ENCODE measurements at places on chromosomes 3 and 15. TPM values are rescaled to one million over a fixed set of nuclear protein-coding genes. Genes with fewer than 3 reads are reported as not detected.
A peak's percentile ranks its signal among the peaks of the same experiment; 100 is the strongest.

The CHRFAM7A gene
- total RNA-seq, result not detected

GRCh38 chr15:77720173-77720572 is 87.5 kb upstream of the LINGO1 start:
- no peak for DNase-seq

The FBXL22 gene
- 1.0 TPM for total RNA-seq

GRCh38 chr3:106168962-106169750 is 300.3 kb upstream of the CBLB start:
- DNase-seq, result no peak

The NLGN1 gene
- not detected for total RNA-seq

DNA sequence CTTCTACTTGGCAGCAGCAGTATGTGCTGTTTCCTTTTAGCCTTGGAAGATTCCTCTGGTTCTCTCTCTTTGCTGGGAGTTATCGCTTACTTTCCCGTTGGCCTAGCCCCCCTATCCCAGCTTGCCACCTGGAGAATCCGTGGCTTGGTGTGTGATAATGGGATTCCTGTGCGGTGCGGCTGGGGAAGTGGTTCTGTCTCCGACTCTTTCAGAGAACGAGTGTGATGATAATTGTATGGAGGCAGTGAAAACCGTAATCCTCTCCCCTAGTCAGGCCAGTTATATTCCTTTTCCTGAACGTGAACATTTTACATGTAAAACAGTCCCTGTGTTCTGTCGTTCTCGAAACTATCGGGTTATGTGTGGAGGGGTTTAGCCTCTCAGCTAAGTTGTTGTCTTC is 300.1 kb upstream of the C2CD4B start:
- DNase-seq, result no peak

The GOLGA6B gene
- not detected for total RNA-seq

DNA sequence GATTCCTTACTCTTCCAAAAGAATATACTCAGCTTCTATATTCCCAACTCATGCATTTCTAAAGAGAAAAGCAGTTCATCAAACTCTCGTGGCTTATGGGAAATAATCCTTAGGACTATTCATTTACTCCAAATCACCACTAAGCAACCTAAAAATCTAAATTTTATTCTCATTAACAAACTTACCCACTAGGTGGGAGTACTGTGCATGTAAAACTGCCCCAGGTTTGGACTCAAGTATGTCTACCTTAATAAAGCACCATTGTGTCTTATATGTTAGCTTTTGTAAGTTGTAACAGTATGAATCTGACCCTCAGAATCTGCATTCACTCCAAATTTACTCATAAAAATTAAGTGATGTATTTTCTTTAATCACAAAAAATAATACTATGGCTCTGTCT is 25.3 kb downstream of the RAD18 start:
- DNase-seq, result peak; percentile 53

The IL17RC gene
- total RNA-seq, result 23.4 TPM

GRCh38 chr15:26891448-26892181 is 24.8 kb downstream of the GABRA5 start:
- DNase-seq, result peak; percentile 76

- DNase-seq, result no peak
These were observed 737.4 kb downstream of the ZNF385D start for GRCh38 chr3:21013566-21013965.

DNA sequence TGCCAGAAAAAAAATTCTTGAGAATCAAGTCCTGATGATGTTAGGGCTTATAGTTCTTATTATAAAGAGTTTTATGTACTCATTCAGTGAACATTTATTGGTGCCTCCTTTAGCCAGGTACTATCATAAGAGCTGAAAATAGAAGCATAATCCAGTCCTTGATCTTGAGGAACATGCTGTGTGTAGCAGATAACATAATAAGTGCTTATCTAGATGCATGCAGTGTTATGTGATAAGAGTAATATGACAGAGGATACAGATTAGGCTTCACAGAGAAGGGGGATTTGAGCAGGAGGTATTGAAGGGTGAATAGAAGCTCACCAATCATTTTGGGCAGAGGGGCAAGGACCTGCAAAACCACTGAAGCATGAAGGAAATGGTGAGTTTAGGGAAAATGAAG is 1.1 kb downstream of the CCR2 start:
- no peak for DNase-seq

GRCh38 chr15:58146749-58147148 is 8.6 kb downstream of the AQP9 start:
- DNase-seq, result no peak

DNA sequence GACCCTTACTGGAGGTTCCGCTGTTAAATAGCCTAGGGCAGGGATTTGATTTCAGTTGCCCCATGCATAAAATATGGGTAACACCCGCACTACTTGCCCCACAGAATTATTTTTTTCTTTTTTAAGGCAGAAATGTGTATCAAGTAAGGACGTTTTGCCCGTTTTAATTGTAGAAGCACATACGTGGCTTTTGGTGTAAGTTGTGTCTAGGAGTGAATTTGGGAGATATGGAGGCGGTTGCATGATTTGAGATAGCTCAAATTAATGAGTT is 636 bp upstream of the LRRC58 start:
- DNase-seq, result no peak

DNA sequence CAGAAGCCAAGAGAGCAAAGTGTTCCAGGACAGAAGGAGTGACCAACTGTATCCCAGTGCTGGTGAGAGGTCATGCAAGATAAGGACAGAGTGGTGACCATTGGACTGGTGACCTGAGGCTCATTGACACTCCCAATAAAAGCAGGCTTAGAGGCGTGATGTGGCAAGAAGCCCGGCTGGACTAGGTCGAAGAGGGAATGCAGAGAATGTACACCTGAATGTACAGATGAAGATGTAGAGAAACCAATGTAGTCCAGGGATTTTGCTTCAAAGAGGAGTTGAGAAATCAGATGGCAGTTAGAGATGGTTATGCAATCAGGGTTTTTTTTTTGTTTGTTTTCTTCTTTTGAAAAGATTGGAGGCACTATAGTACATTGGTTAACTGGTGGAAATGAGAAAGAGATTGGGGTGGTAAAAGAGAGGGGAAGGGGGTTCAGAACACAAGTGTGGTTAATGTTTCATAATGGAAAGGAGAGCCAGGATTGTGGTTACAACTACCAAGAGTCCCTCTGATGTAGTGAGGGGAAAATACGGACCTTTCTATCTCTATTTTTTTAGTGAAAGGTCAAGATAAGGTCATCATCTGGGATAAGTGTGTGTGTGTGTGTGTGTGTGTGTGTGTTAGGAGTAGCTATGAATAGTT is 23.3 kb downstream of the ST3GAL6 start:
- no peak for DNase-seq

- no peak for DNase-seq
These were observed 668.3 kb upstream of the ZNF385D start for GRCh38 chr3:22419261-22419660.

GRCh38 chr3:60228823-60229222 is 1022.4 kb downstream of the FHIT start:
- no peak for DNase-seq

DNA sequence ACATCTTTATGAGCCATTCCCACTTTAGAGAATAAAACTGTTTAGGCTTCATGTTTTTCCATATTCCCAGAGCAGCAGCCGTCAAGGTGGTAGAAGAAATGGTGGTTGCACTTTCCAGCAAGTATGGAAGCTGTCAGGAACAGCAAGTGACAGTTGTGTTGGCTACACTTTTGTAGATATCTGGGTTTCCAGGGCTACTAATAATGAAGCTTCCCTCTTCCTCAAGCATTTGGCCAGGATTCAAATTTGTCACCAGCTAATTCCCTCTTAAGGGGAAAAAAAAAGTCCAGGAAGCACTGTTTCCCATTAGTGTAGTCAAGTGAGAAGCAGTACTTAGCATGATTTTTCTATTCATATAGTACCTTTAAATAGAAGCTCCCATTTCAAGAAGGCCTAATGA is 252.8 kb downstream of the IGSF11 start:
- DNase-seq, result no peak

The CRABP1 gene
- not detected for total RNA-seq

The ERC2 gene
- total RNA-seq, result not detected

GRCh38 chr3:168248383-168249204 is 152.9 kb upstream of the GOLIM4 start:
- DNase-seq, result no peak

The DPH6 gene
- total RNA-seq, result 9.3 TPM

The CDHR4 gene
- 0.15 TPM for total RNA-seq

- no peak for DNase-seq
These were observed 194.3 kb downstream of the RORA start for GRCh38 chr15:61034678-61035291.

DNA sequence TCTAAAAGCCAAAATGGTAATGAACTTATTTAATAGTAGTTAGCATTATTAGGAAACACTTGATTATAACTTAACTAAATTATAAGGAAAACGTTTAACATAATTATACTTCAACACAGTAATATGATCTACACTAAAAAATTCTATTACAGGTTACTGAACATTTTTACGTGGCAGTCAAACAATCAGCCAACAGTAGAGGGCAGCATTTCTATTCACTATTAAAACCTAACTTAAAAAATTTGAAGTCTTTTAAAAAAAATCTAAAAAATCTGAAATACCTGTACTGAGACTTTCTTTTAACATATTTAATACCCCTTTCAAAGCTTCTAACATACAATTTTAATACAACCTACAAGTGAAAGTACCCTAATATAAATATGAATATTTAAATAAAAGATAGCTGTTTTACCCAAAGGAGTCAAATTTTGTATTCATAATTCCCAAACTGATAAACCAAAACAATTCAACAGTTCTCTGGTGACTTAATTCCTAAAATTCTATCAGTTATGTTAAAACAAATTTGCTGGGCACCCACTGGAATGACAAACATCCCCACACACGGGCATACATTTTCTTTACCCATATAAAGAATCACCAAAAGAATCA is 41.5 kb downstream of the DLG1 start:
- DNase-seq, result peak; percentile 45

DNA sequence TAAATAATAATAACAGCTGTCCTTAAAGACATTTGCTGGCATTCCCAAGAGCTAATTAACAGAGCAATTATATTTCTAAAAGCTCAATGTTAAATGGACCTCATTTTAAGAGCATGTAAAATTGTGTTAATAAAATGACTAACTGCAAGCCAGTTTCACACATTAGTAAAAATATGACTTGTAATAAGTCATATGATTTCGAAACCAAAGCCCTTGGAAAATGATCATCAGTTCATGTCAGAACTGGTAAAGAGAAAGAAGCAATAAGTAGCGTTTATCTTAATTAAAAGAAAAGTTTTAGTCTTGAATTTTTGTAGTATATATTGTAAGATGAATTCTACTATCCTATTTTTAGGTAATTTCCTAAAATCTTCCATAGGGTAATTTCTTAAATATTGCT is 310.7 kb downstream of the CNTN3 start:
- DNase-seq, result no peak

DNA sequence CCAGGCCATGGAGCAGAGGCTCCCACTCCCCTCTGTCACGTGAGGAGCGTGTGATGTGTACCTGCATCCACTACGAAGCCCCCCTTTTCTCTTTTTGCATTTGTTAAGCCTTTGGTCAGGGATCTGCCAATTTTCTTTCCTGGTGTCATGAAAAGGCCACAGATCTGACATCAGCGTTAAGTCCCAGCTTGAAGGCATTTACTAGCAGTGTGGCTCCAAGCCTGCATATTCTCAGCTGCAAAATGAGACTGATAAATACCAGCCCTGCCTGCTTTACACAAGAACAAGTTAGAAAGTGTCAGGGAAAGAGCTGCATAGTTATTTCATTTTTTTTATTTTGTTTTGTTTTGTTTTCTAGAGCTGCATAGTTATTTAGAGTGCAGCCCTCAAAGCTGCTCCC is 2.3 kb upstream of the ANKRD63 start:
- DNase-seq, result no peak

DNA sequence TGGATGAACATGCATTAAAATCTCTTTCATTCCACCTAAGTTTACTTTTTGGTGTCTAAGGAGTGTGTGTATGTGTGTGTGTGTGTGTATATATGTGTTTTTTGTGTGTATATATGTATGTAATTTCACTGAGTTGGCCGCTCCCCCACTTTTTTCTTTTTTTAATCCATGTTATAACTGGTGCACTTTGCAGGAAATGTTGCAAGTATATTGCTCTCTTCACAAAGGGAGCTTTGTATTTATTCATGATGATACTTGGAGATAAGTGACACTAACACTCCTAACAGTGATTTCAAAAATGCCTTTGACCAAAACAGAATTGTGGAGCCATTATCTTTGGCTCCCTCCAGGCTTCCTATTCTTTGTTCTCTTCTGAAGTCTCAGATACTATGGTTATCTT is 95.8 kb downstream of the FNDC3B start:
- DNase-seq, result peak; percentile 52

- DNase-seq, result no peak
These were observed 101.4 kb upstream of the SOX2 start for GRCh38 chr3:181610083-181610972.

The SLC9C1 gene
- total RNA-seq, result not detected

- DNase-seq, result no peak
These were observed 145.7 kb upstream of the CTDSPL start for GRCh38 chr3:37715976-37716375.

The PYGO1 gene
- not detected for total RNA-seq

DNA sequence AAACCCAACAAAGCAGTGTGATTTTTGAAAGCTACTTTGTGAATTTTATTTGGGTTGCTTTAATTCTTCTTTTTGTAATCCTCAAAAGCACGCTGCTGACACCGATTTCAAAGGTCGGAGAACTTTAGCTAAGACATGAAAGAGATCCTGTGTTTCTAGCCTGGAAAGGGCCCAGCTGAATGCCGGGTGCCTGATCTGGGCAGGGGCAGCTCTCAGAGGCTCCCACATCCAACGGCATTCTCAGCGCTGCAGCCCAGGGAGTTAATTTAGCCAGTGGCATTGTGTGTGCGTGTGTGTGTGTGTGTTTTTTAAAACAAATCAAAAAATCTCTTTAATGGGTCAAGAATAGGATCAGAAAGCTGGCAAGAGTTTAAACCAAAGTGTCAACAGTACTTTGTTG is 6.6 kb downstream of the RBP1 start:
- DNase-seq, result no peak

- DNase-seq, result no peak
These were observed 220.8 kb upstream of the ATP10A start for GRCh38 chr15:26083896-26084295.

DNA sequence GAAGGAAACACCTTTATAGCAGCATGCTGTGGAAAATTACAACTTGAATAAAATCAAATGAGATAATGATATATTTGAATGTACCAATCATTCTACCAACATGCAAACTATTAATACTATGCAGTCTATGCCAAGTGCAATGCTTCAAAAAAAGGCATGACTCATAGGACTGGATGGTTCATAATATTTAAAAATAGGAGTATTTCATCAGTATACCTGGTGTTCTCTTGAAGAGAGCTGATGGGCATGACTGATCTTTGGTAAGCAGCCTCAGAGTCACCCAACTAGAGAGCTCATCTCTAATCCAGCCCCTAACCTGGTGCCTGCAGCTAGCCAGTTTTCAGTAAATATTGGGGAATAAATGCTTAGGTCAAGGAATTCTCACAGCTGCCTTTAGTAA is 434.7 kb upstream of the ARRDC4 start:
- no peak for DNase-seq

GRCh38 chr15:80932513-80932815 is 57.2 kb downstream of the MESD start:
- DNase-seq, result no peak

- peak; percentile 27 for DNase-seq
These were observed 33.1 kb downstream of the DZIP1L start for GRCh38 chr3:138082085-138082991.

- no peak for DNase-seq
These were observed 124.4 kb downstream of the PDZRN3 start for GRCh38 chr3:73500321-73500720.

GRCh38 chr3:171242951-171243350 is 216.4 kb upstream of the SLC2A2 start:
- no peak for DNase-seq
